NCI-H1694 (cell line): ENCODE measurements at places on chromosomes 13 and 19.
A peak's percentile ranks its signal among the peaks of the same experiment; 100 is the strongest.

- DNase-seq, result no peak
Measured at GRCh38 chr13:108190897-108191296, 24.4 kb downstream of the LIG4 start.

- DNase-seq, result no peak
Measured at GRCh38 chr13:97339019-97339987, 94.7 kb upstream of the RAP2A start.

DNA sequence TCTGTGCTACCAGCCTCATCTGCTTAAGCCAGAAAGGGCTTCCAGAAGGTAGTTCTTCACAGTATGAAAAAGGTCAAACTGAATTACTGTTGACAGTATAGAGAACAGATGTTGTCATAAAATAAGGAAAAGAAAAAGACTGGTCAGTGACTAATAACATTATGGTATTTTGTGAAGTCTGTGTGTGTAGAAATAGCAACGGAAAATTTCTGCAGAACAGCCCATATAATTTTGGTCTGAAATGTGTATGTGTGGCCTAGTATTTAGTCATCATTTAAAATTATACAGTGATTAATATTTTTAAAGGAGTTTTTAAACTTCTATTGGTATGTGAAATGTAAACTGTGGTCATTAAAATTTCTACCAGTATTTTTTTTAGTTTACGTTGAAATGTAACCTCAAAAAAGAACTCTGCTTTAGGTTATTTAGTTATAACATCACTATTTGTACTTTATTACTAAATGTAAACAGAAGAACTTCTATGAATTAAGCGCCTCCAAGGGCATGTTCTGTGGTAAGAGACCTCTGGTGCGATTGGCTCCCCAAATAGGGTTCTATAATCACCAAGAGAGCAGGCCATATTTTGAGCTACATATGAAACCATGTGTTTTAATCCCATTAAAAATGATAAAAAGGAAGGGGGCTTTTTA, 3.3 kb upstream of the GPR183 start:
- no peak for DNase-seq

GRCh38 chr13:106700439-106700838, 132.5 kb upstream of the ARGLU1 start:
- DNase-seq, result no peak

- no peak for DNase-seq
Measured at GRCh38 chr19:33562636-33563035, 41.0 kb upstream of the PEPD start.

DNA sequence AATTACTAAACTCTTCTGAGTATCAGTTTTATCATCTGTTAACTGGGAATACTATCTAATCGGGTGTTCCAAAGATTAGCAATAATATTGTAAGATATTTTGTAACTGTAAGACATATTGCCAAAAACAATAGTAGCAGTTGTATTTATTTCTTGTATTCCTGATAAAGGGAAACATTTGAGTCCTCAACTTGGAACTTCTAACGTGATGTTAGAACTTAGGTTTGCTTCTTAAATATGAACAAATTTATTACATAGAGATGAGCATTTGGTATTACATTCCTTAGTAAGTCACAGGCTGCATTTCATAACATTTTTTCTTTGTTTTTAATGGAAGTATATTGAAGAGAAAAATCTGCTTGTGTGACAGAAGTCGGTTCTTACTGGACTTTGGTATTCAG, 225.3 kb downstream of the NALCN start:
- DNase-seq, result no peak

GRCh38 chr13:102117175-102117831, 284.5 kb downstream of the FGF14 start:
- DNase-seq, result no peak

- DNase-seq, result no peak
Measured at GRCh38 chr19:52689843-52690368, 44.9 kb downstream of the ZNF611 start.

DNA sequence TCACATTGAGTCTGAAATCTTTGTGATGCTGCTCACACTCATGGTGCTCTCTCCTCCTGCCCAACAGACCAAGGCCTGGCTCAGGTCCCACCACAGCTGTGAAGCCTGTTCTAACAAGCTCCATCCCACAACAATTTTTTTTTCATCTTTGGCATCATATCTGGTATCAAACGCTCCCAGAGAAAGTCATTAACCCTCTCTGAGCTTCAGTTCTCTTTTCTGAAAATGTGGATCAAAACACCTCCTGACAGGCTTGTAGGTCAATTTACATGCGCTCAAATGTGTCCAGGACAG, 224.4 kb downstream of the LACC1 start:
- peak; percentile 90 for DNase-seq

GRCh38 chr19:47096100-47096704, 17.4 kb downstream of the ZC3H4 start:
- no peak for DNase-seq

- DNase-seq, result no peak
Measured at GRCh38 chr13:24748061-24748400, 15.9 kb upstream of the RNF17 start.

- no peak for DNase-seq
Measured at GRCh38 chr13:43749503-43749902, 37.3 kb downstream of the ENOX1 start.

- DNase-seq, result no peak
Measured at GRCh38 chr19:32819419-32820400, 49.9 kb downstream of the SLC7A9 start.

DNA sequence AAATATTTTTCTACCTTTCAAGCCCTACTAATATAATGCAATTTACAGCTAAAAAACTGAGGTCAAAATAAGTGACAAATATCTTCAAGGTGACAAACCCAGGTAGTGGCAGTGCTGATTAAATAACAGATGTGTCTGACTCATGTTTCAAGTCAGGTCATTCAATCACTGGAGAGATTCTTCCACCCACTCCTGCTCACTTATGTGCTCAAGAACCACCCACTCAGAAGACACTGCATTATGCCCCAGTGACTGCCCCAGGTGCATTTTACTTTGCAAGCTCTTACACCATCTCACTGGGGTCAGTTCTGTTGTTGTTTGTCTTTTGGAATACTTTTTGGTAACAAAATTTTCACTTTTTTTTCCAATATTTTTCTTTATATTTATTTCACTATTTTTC, 2.2 kb downstream of the ZNF100 start:
- no peak for DNase-seq

- no peak for DNase-seq
Measured at GRCh38 chr13:68128297-68128915, 898.3 kb upstream of the PCDH9 start.

- no peak for DNase-seq
Measured at GRCh38 chr13:24851546-24851945, 87.6 kb downstream of the RNF17 start.

DNA sequence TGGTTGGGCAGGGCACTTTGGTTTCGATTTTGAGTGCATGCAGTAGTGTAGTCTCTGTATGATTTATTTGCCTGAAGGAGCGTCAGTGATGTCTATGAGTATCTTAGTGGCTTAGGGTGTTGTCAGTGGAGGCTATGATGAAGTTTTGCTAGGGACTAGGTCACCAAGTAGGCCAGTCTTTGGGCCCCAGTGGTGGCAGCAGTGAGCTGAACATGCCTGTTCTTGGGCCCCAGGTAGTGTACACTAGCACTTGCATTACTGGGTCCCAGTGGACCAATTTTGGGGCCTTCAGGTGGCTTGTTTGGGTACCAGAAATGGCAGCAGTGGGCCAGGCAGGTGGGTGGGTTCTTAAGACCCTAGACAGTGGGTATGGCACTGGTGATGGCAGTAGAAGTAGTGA, 598.7 kb upstream of the SPRY2 start:
- DNase-seq, result no peak

DNA sequence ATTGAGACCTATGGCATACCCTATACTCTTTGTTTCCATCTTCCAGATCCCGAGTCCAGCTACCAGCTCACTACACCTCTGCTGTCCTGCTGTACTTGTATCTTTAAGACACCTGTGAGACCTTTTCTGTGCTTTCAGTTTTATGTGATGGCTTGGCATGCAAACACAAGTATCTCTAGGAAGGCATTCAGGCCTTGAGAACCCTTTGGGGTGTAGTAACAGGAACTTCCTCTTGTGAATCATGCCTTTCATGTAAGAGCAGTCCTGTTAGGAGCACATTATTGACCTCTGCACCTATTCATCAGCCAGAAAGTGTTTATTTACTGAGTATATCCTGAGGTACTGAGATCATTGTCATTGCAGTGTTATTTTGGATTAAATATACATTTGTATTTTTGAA, 87.0 kb upstream of the HTR2A start:
- DNase-seq, result no peak

DNA sequence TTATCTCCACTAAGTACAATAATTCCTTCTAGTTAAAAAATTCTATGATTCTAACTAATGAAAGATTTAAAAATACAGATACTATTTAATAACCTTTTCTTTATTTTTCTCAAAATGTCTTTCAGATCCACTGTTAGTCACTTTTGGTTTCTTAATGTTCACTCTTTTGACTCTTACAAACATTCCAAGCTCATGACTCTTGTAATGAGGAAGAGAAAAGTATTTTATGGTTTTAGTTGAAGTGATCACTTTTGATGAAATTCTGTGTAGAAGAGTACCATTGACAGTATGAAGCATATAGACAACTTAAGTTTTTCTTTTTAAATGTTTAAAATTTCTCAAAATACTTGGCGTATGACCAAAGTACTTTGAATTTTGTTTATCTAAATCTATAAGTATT, 27.8 kb downstream of the COG3 start:
- no peak for DNase-seq

GRCh38 chr19:13154241-13154778, 4.1 kb downstream of the IER2 start:
- no peak for DNase-seq

DNA sequence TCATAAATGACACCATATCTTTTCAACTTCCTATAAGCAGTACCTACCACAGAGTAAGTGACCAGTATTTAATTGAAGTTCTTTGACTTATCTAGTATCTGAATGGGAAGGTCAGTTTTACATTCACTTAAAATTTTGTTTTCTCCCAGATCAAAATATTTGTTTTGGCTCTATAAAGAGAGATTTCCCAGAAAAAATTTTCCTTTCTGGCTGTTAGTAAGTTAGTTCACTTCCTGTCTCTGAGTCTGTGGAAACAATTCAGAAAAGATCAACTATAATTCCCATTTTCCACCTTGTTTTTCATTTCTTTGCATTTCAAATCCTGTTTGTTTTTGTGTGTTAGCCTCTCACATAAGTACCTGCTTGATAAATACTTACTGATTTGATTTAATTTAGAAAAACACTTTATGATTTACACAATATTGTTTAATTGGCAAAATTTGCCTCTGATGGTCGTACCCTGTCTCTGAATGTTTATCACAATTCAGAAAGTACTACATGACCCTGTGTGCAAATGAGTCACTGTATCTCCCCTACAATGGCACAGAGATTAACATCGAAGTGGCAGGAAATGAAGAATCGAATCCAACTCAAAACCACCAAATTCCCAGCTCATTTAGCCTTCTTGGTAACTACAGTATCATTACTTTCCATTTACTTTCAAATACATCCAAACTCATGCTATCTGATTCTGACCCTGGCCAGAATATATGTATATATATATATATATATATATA, 15.4 kb upstream of the MED4 start:
- DNase-seq, result no peak

DNA sequence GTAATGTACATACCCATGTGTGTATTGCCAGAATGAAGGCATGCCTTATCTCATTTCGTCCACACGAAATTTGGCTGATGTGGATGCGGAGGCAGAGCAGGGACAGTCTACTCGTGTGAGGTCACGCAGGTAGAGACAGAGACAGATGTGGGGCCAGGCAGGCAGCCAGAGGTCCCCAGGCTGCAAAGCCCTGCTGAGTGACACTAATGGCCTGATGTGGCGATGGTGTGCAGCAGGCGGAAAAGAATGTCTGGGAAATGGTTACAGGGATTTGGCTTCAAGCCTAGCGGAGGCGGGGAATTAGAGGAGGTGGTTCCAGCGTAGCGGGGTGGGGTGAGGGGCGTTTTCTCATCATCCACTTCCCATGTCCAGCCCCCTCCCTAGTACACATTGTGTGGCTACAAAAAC, 4.2 kb upstream of the IZUMO2 start:
- no peak for DNase-seq

DNA sequence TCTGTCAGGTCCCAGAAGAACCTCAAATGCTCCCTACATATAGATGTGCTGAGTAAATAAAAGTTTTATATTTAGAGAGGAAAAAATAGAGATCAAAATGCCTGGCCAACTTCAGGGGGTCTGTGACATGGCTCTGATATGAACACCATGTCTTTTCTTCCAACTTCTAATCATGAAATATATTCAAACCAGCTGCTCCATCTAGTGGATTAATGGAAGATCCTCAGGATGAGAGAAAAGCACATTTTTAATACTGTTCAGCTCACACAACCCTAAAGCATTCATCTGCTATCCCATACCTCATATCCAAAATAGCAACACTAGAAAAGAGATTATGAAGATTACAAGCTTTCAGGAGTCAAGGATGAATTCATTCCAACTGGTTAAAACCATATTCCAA, 56.0 kb upstream of the DOCK9 start:
- peak; percentile 76 for DNase-seq

DNA sequence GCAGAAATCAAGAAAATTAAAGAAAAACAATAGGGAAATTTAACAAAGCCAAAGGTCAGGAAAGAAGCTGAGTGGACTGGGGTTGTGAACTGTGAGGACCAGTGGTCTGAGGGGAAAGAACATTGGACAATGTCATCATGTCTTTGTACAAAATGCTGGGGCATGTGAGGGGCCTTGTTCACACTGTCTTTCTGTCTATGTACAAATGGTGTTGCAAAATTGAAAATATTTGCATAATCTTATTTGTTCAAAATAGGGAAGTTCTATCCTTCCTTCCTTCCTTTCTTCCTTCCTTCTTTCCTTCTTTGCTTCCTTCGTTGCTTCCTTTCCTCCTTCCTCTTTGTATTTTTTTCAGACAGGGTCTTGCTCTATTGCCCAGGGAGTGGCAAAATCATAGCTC, 79.2 kb upstream of the SCEL start:
- no peak for DNase-seq

DNA sequence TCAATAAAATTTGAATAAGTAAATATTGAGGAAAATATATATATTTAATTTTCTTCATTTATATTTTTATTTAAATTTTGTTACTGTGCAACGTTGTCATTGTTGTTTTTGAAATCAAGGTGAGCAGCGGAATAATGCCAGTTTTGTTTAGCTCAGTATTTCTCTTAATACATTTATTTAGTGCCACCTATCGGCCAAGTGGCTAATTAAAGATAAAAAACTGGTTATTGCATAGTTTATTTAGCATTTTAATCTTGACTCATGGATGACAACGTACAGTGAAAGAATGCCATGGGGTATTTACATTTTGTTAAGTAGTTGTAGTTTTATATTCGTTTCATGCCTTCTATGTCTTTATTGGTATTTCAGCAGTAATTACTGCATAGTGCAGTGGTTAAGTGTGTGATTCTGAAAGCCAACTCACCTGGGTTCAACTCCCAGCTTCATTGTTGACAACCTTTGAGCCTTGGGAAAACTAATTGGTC, 265.9 kb downstream of the MYO16 start:
- DNase-seq, result peak; percentile 86

DNA sequence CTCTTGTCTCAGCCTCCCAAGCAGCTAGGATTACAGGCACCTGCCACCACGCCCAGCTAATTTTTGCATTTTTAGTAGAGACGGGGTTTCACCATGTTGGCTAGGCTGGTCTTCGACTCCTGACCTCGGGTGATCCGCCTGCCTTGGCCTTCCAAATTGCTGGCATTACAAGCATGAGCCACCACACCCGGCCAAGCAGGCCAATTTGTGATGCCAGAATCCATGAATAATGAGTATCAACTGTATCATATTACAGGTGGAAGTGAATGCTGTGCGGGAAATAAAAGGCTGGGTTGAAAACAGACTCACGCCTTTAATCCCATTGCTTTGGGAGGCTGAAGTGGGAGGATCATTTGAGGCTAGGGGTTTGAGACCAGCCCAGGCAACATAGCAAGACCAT, 3.6 kb upstream of the NFILZ start:
- no peak for DNase-seq
